ENCODE measurements at places on chromosomes 1 and 21. TPM values are rescaled to one million over a fixed set of nuclear protein-coding genes. Genes with fewer than 3 reads are reported as not detected.

GUCA2A gene
- not detected for polyA plus RNA-seq

MCM3AP gene
- 55.3 TPM for polyA plus RNA-seq

S100A16 gene
- not detected for polyA plus RNA-seq

RNF19B gene
- polyA plus RNA-seq = 3.2 TPM

TBX19 gene
- 1.2 TPM for polyA plus RNA-seq

UMODL1 gene
- not detected for polyA plus RNA-seq

ZBTB7B gene
- 0.96 TPM for polyA plus RNA-seq

CCT3 gene
- 174 TPM for polyA plus RNA-seq

LCE6A gene
- not detected for polyA plus RNA-seq

CCDC190 gene
- polyA plus RNA-seq = not detected

RUNX1 gene
- polyA plus RNA-seq = 25.2 TPM

NPL gene
- 3.6 TPM for polyA plus RNA-seq

VASH2 gene
- not detected for polyA plus RNA-seq

NTMT2 gene
- not detected for polyA plus RNA-seq

STUM gene
- polyA plus RNA-seq = not detected

CA6 gene
- not detected for polyA plus RNA-seq

WNT3A gene
- not detected for polyA plus RNA-seq

HNRNPR gene
- polyA plus RNA-seq = 133 TPM

NBPF4 gene
- not detected for polyA plus RNA-seq

AADACL4 gene
- polyA plus RNA-seq = not detected

LCA5L gene
- not detected for polyA plus RNA-seq

PDE4B gene
- 7.4 TPM for polyA plus RNA-seq

ACTA1 gene
- polyA plus RNA-seq = not detected

CD1B gene
- polyA plus RNA-seq = 0.62 TPM

ZNF697 gene
- polyA plus RNA-seq = not detected

RGS8 gene
- polyA plus RNA-seq = not detected

CFHR1 gene
- not detected for polyA plus RNA-seq

CD53 gene
- polyA plus RNA-seq = 1,455 TPM

RIMKLA gene
- polyA plus RNA-seq = 1.1 TPM

LHX4 gene
- polyA plus RNA-seq = 0.25 TPM

TMEM79 gene
- 2.7 TPM for polyA plus RNA-seq

SLC45A3 gene
- not detected for polyA plus RNA-seq

KIF26B gene
- 0.07 TPM for polyA plus RNA-seq

MRPL24 gene
- 126 TPM for polyA plus RNA-seq

ELAVL4 gene
- not detected for polyA plus RNA-seq

UBE4B gene
- polyA plus RNA-seq = 10.3 TPM
